ENCODE measurements at places on chromosomes 6 and 20.

DNA sequence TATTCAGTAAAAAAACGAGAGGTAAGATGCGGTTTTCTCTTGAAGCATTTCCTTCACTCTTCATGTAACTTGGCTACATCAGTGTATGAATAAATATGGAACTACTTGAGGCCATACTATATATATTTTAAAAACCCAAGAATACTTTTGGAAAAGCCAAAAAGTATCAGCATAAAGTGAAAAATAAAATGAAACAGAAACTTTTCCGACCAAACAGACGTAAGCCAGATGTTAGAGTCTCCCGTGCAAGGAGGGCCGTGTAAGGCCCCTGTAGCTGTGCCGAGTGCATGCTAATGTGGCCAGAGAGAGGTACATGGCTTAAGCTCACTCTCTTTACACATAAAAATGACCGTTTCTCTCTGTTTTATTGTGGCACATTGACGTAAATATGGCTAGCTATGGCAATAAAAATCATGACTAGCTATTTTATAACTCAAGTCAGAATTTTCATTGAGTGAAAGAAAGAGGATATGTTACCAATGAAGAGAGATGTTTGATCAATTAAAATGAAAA, 140.1 kb upstream of the GMDS start:
- no peak for DNase-seq

DNA sequence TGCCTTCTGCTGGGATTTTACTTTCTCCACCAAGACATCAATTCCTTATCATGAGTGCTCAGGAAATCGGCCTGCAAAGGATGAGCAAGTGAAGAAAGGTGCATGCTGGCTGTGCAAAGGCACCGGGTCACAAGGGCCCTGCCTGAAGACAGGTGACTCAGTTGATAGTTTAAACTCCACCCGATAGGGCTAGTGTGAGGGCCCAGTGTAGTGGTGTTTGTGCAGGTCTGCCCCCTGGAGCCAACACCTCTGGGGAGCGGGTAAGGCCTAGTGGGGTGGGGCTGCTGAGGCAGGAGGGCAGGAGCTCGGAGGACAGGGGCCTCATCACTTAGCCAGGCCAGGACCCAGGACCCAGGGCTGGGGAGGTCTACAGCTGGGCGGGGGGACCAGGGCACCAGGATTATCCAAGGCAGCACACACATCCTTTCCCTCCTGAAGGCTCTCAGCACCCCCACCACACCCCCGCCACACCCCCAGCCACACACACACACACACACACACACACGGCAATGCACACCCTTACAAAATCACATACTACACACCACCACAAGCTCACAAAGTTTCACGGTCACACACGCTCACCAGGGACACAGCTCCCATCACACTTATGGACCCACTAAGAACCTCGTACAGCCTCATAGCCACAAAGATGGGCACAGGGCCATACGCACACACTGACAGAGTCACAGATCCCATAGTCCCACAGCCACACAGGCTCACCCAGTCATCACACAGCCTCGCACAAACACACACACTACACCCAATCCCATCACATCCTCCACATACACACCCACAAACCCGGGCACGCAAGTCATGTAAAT, 75.4 kb downstream of the GRM4 start:
- DNase-seq = no peak

GRCh38 chr6:1334684-1335083, 22.8 kb downstream of the FOXQ1 start:
- no peak for DNase-seq

DNA sequence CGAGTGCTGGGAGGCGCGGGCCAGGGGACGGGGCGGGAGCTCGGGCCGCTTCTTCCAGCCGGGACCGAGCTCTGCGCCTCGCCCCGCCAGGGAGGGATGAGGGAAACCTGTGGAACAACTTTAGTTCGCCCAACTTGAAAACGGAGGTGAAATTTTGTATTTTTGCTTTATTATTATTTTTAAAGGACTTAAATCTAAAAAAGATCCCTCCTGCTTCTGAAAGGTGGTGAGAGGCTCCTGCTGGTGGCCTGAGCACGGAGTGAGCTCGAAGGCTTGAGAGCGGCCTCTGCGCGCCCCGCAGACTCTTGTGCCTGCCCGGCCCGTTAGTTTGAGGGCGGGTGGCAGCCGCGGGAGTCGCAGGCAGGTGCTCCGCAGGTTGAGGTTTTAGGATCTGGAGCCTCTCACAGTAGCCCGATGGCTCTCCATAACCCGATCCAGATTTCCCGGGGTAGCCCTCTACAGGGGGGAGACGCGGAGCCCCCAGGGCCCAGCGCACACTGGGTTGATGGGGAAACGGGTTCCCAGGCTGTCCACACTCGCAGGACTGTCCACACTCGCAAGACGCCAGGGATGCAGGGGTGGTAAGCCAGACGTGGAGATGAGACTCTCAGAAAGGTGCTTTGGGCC, 46.2 kb upstream of the SUPT3H start:
- DNase-seq = no peak

DNA sequence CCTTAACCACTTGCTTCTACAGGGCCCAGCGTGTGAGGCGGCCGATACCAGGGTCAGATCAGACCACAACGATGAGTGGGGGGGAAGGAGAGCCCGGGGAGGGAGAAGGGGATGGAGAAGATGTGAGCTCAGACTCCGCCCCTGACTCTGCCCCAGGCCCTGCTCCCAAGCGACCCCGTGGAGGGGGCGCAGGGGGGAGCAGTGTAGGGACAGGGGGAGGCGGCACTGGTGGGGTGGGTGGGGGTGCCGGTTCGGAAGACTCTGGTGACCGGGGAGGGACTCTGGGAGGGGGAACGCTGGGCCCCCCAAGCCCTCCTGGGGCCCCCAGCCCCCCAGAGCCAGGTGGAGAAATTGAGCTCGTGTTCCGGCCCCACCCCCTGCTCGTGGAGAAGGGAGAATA, 2.8 kb downstream of the RING1 start:
- DNase-seq = no peak

- DNase-seq = no peak
Measured at GRCh38 chr6:76771059-76771634, 692.1 kb downstream of the HTR1B start.

DNA sequence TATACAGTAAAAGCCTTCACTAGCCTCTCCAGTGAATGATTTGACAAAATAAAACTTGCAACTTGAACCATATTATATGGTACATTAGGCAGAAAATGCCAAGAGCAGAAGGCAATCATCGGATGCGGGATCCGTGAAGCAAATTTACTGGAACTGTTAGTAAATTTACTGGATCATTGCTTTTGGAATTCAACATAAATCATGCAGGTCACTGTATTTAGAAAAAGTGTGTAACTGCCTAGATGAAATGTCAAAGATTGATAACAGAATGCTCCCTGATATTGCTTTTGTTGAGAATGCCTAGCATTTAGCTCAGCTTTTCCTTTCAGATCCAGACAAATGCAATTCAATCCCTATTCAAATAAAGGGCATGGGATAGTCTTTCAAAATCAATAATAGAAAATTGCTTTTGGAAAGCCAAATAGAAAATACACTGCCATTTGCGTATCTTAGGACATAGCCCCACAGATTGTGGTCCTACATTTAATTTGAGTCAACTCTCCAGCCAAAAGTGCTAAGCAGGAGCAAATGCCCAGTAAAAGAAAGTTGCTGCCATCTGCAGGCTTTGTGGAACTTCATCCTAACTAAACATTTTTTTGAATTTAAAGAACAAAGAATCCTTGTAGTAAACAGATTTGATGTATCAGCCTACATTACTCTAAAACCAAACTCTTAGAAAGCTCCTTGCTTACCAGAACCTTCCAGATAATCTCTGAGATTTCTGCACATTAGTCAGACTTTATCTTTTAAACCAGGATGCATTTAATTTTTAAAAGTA, 109.5 kb upstream of the HSF2 start:
- DNase-seq = no peak

DNA sequence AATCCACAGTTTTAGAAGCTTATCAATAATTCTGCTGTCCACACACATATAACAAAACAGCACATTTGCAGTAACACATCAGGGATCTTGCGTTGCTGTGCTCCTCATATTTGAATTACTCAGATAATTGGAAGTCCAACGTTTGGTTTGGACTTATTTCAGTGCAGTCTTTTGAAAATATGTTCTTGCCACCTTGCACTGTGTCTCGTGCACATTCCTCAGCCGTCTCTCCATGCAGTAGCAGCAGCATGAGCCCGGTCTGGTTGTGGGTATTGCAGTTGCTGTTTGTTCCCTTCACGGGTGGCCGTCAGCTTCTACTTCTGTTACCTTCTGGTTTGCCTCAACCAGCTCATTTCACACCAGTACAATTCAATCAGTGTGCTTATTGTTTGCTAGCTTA, 215.5 kb downstream of the SLC24A3 start:
- no peak for DNase-seq

- DNase-seq = no peak
Measured at GRCh38 chr6:150212778-150213177, 69.9 kb downstream of the PPP1R14C start.

Measured in GM12892 (cell line).